ENCODE measurements at places on chromosomes 6 and 20.

DNA sequence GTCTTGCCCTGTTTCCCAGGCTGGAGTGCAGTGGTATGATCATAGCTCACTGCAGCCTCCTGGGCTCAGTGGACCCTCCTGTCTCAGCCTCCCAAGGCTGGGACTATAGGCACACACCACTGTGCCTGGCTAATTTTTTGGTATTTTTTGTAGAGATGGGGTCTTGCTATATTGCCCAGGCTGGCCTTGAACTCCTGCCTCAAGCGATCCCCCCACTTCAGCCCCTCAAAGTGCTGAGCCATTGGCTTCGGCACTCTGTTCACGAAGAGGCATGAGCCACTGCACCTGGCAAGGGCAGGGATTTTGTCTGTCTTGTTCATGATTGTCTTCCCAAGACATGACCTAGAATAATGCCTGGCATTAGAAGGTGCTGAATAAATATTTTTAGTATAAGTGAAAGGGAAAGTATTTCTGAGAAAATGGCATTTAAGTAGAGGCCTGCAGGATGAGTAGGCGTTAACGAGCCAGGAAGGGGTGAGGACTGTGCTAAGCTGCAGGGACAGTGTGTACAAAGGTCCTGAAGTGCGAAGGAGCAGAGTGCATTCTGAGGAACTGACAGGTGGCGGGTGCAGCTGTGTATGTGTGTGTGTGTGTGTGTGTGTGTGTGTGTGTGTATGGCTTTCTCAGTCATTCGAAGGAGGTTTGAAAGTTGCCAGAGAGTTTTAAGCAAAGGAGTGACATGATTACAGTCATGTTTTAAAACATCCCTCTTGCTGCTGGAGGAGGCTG lies 43.0 kb downstream of the VEGFA start:
- peak; percentile 47 for DNase-seq

GRCh38 chr6:10542213-10542612 lies 21.1 kb downstream of the GCNT2 start:
- no peak for DNase-seq

- DNase-seq = no peak
Measured at GRCh38 chr6:87104667-87105066, 9.8 kb upstream of the CGA start.

DNA sequence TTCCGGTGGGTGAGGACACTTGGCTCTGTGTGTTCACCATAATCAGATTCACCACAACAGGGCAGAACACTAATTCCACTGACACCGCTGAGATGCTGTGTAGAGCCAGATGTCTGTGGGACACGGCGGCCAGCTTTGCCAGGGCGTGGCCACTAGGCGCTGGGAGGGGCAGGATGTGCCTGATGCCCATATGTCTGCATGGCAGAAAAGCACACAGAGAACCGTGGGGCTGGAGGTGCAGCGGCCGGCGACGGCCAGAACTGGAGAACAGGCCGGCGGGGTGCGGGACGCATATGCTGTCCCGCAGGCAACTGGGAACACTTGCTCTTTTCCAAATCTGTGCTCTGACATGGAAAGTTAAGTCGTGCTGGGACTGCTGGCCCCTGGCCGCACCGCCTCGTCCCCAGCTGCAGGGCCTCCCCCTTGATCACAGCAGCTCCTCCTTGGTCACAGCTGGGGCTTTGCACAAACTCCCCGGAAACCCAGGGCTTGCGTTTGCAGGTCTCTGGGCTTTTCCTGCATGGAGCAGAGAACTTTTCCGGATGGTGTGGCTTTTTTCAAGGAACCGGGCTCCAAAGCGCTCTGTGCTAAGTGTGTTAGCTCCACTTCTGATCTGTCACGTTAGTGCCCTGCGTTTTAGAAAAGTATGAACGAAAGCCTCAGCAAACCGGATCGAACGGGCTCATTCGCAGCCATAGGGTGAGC lies 31.1 kb downstream of the NTSR1 start:
- peak; percentile 45 for DNase-seq

DNA sequence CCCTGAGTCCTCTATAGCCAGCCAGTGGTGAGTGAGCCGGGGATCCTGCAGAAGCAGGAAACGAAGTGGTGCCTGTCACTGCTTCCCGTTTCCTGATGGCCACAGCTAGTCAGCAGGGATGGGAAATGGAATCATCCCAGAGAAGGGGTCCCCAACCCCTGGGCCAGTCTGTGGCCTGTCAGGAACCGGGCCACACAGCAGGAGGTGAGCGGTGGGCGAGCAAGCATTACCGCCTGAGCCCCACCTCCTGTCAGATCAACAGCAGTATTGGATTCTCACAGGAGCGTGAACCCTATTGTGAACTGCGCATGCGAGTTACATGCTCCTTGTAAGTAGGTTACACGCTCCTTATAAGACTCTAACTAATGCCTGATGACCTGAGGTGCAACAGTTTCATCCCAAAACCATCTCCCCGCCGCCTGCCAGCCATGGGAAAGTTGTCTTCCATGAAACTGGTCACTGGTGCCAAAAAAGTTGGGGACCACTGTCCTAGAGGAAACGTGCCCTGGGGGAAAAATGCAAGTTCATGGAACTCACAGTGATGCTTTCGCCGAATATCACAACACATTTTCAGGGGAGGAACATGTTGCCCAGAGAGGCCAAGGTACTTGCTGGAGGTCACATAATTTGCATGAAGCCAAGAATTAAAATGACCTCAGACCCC lies 113.8 kb downstream of the JPH2 start:
- DNase-seq = no peak

- DNase-seq = no peak
Measured at GRCh38 chr6:85436939-85437495, 12.9 kb upstream of the NT5E start.

Measured in CD4-positive, alpha-beta T cell treated with Interleukin-12 subunit alpha and Interleukin-12 subunit beta, for 1 hour (primary cell).